ENCODE measurements at places on chromosomes 6 and 20.

GRCh38 chr6:156804402-156804801 lies 27.2 kb downstream of the ARID1B start:
- no peak for DNase-seq

- DNase-seq = no peak
Observed at GRCh38 chr20:57448764-57449354, 57.7 kb downstream of the RBM38 start.

GRCh38 chr6:23377830-23378229 lies 748.2 kb upstream of the NRSN1 start:
- DNase-seq = no peak

DNA sequence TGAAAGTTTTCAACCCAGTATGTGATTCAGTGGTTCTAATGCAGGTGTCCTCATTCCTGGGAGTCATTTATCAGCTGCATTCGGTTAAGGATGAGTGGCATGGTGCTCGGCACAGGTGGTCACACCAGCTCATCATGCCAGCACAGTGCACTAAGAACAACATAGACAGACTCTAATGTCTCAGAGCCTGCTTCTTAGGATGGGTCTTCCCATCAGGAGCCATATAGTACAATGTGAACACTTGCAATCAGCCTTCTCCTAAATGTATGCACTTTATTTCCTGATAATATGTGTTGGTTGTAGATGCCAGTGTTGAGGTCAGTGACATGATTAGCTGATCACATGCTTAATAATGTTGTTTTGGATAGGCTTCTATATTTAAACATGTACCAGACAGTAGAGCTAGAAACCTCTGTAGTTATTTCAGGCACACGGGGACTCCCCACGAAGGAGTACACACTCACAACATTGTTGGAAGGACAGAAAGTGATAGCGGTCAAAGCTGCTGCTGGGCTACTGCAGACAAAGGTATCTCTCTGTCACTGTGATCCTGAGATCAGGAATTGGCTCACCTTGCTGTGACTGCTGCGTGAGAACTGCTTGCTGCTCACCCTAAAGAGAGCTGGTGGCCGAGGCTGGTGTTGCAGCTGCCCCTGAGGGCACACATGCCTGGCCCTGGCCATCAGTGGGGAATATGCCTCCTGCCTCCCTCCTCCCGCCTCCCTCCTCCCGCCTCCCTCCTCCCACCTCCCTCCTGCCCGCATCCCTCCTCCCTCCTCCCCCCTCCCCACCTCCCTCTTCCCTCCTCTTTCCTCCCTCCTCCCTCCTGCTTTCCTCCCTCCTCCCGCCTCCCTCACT lies 195.4 kb downstream of the SMOC2 start:
- DNase-seq = no peak

- DNase-seq = peak; percentile 66
Observed at GRCh38 chr6:31898383-31899011, 999 bp upstream of the EHMT2 start.

GRCh38 chr6:104003803-104004516 lies 855.8 kb downstream of the HACE1 start:
- no peak for DNase-seq

DNA sequence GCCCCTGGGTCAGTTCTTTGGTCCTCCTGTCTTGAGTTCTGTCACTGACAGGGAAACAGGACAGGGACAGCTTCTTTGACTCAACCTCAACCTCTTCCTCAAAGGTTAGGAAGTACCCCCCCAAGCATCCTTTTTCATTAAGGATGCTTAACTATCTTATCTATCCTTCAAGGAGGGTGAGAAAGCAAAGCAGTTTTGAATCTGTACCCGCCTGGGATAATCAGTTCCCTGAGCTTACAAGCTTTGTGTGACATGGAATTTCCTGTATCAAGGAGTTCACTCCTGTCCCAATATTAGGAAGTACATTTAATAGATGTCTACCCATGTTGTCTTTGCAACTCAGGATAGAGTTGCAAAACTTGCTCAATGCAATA lies 31.1 kb upstream of the PIM1 start:
- DNase-seq = no peak

- no peak for DNase-seq
Observed at GRCh38 chr20:4548552-4548951, 173.2 kb upstream of the PRND start.

GRCh38 chr6:54772610-54773009 lies 74.0 kb upstream of the FAM83B start:
- no peak for DNase-seq

DNA sequence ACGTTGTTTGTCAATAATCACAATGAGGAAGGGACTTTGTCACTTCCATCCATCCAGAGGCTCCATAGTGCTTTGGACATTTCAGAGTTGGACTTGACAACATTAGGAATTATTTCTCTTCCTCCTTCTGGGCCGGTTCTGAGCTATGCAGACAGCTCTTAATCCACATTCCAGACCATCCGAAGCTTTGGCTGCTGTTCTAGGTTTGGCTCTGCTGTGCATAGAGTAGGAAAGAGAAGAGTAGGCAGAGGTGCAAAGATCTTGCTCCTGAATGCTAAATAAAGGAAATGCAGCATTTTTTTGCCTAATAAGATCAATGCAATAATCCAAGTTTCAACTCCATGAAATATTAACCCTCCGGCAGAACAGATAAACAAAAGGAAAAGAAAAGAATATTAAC lies 251.8 kb upstream of the PRND start:
- no peak for DNase-seq

GRCh38 chr20:46305331-46305972 lies 2.8 kb downstream of the CDH22 start:
- DNase-seq = no peak

DNA sequence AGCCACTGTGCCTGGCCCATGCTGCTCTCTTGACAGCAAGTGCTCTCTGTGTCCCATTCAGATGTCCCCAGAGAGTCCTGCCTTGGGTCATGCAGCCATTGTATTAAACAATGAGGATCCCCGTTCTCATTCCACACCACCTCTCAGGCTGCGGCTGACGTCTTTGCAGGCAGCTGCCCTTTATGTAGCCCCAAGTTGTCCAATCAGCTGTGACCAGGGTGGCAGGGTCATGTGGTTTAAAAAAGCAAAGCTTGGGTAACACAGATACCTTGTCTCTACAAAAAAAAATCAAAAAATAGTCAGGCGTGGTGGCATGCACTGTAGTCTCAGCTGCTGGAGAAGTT lies 13.2 kb downstream of the GCNT2 start:
- DNase-seq = no peak

DNA sequence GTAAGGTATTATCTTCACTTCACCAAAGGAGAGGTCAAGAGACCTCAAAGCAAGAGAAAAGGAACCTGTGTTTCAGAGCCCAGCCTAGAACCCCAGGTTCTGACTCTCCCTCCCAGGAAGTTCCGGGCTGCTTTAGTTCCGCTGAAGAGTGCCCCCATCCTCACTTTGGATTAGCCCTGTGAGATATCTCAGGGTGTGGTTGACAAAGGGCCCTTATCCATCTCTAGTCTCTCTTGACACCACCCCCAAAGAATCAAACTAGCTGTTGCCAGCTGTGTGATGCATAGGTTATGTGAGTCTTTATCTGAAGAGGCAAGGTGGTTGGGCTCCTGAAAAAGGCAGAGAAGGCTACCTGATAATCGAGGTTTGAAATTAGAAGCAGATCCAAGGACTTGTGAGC lies 20.6 kb downstream of the BRPF3 start:
- no peak for DNase-seq

DNA sequence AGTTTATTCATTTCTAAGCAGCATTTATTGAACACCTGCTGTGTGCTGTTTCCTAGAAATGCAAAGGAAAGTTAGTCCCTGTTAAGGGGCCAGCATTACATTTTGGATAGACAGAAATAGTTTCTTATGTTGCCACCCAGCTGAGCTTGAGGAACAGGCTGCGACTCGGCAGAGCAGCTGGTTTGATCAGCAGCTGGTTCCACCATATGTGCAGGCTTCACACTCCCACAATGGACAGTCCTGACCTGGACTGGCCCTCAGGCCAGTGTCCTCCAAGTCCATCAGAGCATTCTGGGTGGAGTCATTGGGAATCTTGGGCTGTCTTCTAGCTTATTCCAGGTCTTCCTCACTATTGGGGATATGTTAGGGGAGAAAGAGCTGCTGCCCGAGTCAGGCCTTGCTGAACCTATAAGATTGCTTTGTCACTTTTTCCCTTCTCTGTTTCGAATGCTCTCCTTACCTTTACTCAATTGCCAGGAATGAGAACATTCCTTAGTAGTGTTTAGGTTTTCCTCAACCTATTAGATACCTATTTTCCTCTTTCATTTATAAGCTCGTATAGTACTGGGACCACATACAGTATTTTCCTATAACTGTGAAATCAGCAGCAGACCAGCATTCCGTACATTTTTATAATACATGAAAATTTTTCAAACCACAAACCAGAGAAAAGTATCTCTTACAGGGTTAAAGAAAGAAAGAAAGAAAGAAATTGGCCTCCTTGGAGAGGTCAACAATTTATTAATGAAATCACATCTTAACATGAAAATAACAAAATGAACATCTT lies 203.0 kb downstream of the FARS2 start:
- DNase-seq = no peak

GRCh38 chr6:134512981-134513391 lies 195.1 kb upstream of the SGK1 start:
- no peak for DNase-seq

DNA sequence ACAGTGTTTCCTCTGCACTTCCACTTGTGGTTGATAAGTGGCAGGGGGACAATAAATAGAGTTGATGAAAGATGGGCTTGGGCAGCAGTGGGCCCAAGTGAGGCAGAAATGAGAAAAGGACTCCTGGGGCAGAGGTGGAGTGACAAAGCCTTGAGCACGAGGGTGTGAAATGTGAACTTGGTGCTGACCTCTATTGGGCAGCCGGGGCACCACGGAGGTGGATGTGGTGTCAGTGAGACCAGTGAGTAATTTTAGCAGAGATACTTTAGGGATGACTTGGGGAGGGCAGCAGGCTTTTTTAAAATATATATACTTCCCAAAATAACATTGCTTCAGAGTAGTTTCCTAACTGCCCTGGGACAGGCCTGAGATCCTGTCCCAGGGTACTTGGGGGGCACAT lies 30.6 kb upstream of the MYLK2 start:
- DNase-seq = no peak

- no peak for DNase-seq
Observed at GRCh38 chr20:48329676-48330664, 497.8 kb downstream of the PREX1 start.

GRCh38 chr20:22918286-22918983 lies 116.7 kb upstream of the SSTR4 start:
- no peak for DNase-seq

DNA sequence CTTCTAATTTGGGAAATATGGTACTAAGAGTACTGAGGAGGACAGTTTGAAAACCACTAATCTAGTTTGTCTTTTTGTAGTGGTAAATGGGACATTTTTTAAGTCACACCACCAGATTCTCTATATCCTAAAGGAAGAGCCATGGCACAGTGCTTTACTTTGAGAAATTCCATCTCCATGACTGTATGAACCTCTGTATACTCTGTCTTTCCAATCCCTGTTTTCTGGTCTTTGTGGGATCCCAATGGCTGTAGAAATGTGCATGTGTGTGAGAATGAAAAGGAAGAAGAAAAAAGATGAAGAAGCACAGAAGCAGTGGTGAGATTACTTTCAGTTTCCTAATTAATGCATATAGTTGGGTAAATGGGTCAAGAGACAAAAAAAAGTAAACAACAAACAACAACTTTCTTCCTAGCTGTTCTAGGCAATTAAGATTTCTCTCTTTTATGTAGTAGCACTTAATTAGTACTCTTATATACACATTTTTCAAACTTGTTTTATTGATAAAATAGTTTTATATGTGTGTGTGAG lies 141.2 kb upstream of the HCRTR2 start:
- DNase-seq = no peak

GRCh38 chr6:36862164-36862847 lies 12.3 kb downstream of the PPIL1 start:
- no peak for DNase-seq

DNA sequence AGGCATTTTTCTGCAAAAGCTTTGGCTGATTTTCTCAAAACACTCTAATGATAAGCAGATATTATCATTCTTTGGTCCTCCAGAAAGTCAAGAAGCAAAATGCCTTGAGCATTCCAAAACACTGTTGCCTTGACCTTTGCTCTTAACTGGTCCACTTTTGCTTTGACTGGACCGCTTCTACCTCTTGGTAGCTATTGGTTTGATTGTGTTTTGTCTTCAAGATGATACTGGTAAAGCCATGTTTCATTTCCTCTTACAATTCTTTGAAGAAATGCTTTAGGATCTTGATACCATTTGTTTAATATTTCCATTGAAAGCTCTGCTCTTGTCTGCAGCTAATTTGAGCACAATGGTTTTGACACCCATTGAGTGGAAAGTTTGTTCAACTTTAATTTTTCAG lies 35.6 kb upstream of the SDHAF4 start:
- DNase-seq = no peak

DNA sequence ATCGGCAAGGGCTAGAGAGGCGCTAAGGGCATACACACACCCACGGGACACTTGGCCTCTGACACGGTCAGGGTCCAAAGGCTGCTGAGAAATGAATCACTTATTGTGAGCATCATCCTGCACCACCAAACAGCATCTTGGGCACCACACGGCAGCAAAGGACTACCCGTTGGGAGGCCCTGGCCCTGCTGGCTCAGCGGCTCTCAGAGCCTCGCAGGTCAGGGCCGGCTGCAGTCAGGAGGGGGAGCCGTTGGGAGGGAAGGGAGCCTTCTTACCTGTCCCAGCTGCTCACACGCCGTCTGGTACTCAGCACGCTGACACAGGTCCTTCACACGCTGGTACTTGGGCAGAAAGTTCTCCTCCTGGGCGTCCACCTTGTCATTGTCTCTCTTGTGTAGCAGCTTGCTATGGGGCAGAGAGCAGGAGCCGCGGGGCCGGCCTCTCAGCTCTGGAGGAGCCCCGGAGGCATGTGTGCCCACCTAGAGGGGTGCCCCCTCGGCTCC lies 109.0 kb downstream of the SULF2 start:
- no peak for DNase-seq

GRCh38 chr6:167093922-167094432 lies 28.9 kb upstream of the CCR6 start:
- DNase-seq = no peak

DNA sequence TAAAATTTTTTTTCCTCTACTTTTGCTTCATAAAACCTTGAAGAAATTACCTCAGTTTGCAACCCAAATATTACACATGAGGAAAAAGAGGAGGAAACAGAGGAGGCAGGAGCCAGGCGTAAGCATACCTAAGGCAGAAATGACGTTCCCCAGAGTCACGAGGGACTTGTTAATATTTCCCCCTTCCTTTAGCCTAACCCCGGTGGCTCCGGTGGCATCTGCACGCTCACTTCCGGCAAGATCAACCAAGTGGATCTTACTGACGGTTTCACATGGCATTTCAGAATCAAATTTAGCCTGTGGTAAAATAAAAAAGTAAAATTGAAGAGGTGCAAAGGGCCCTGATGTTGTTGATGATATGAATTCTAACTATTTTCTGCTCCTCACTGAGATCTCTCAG lies 67.4 kb downstream of the KIF16B start:
- no peak for DNase-seq

DNA sequence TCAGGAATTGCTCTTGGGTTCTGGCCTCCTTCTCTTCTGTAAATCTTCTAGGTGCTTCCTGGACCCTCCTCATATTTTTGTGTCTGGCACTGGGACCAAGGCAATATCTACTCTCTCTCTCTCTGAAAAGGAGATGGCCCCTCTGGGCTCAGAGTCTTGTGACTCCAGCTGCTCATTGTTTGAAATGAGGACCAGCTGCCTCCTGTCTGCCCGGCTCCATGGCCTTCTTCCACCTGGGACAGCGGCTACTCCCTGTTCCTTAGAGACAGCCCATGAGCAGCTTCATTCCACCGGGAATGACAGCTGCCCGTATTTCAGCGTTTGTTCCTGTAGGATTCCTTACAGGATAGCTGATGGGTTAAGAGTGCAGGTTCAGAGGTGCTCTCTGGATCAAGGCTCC lies 2.9 kb downstream of the TGM3 start:
- DNase-seq = no peak

- DNase-seq = no peak
Observed at GRCh38 chr6:13113376-13113775, 215.0 kb downstream of the TBC1D7 start.

Data from NCI-H1105 treated with DMSO at 0.1 percent for 48 hours (cell line).